ENCODE measurements at places on chromosomes 6 and 20. TPM values are rescaled to one million over a fixed set of nuclear protein-coding genes. Genes with fewer than 3 reads are reported as not detected.

Gene SUMO4
- 9.3 TPM for total RNA-seq

Gene SAMD5
- not detected for total RNA-seq

Gene FAM209B
- total RNA-seq = 1.1 TPM

Gene TPD52L2
- total RNA-seq = 39.5 TPM

Gene NKAIN4
- not detected for total RNA-seq

Gene OTOR
- total RNA-seq = not detected

Gene GPR6
- total RNA-seq = not detected

Gene CLVS2
- not detected for total RNA-seq

Gene RBPJL
- not detected for total RNA-seq

Measured in activated naive CD8-positive, alpha-beta T cell treated with anti-CD3 and anti-CD28 coated beads, Interleukin-2, amount 10 ng/mL, durations not matched to agents 7 days and 5 days (primary cell).